ENCODE measurements at places on chromosomes 3 and 15.

GRCh38 chr15:81317642-81318017 is 6.3 kb downstream of the STARD5 start:
- DNase-seq: no peak

GRCh38 chr3:43399034-43399433 is 112.7 kb downstream of the SNRK start:
- no peak for DNase-seq

DNA sequence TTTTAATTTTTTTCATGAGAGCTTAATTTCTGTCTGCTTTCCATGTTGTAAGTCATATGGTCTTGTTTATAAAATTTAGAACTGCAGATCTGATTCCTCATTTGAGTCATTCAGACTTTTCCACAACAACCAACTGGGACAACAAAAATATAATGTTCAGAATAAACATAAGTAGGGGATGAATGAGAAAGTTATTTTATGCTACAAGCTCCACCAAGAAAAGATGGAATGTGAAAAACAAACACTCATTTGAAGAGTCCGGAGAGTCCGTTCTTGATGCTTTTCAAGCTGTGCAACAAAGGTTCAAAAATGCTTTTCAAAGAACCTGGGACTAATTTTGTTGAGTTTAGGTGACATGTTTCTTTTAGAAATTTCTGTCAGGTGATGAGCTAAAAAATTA is 9.2 kb downstream of the FRMD4B start:
- no peak for DNase-seq

- DNase-seq: no peak
Measured at GRCh38 chr3:125010393-125010792, 45.4 kb downstream of the HEG1 start.

GRCh38 chr3:42263354-42264346 is 2.3 kb downstream of the CCK start:
- no peak for DNase-seq

- DNase-seq: no peak
Measured at GRCh38 chr15:33114374-33114717, 80.2 kb downstream of the FMN1 start.

- no peak for DNase-seq
Measured at GRCh38 chr15:40511093-40511471, 40.3 kb downstream of the CHST14 start.

DNA sequence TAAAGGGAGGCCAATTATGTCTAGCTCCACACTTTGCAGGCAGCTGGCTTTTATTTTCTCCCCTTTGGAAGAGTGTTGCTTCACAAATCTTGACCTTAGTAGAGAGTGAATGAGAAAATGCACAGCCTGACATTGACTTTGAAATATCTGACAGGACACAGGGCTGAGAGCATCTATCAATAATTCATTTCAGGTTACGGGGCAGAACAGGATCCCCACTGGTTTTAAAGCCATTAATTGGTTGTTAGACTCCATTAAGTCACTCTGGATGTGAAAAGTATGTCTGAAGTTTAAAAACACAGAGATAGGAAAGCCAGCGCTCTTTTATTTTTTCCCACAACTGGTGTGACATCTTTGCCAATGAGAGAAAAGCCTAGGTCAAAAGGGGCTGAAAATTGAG is 251.9 kb upstream of the TMC3 start:
- DNase-seq: no peak

DNA sequence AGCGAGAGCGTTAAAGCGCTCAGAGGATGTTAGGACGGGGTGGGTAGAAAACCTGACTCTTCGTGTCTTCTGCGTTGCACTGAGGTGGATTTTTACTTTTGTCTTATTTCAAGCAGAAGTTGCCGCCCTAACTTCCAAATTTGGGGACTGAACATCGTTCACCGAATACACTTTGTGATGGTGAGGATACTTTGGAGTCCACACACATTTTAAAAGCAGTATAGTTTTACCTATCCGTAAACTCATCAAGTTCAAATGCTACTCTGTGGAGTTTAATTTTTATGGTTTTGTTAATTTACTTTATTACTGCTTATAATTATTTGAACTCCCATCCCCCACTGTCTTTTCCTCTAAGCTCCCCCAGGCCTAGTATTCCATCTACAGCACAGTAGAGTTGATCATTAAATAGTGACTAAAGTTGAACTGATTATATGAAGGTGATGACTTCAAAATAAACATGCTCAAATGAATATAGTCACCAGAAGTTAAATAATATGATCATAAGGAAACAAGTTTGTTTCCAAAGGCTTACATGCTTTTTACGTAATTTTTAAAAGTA is 617 bp upstream of the EOGT start:
- DNase-seq: no peak

- no peak for DNase-seq
Measured at GRCh38 chr3:148381051-148381450, 316.7 kb upstream of the AGTR1 start.

- no peak for DNase-seq
Measured at GRCh38 chr3:197465996-197466549, 89.7 kb downstream of the BDH1 start.

GRCh38 chr3:109922856-109923255 is 585.5 kb upstream of the DPPA4 start:
- no peak for DNase-seq

DNA sequence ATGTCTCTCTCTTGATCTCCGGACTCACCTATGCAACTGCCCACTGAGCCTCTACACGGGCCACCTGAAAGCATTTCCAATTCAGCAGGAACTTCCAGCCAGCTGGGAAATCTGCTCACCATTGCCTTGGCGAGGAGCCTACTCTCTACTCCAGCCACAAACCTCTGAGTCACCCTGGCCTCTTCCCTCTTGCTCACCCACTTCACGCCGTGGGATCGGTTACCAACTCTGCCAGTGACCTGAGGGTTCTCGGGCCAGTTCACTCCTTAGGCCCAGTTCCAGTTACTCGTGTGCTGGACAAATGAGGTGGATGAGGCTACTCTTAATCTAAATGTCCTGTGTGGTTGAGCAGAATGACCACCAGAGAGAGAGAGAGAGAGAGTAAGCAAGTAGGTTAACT is 70.1 kb downstream of the CEMIP start:
- no peak for DNase-seq

- no peak for DNase-seq
Measured at GRCh38 chr3:138560501-138560900, 33.6 kb downstream of the CEP70 start.

DNA sequence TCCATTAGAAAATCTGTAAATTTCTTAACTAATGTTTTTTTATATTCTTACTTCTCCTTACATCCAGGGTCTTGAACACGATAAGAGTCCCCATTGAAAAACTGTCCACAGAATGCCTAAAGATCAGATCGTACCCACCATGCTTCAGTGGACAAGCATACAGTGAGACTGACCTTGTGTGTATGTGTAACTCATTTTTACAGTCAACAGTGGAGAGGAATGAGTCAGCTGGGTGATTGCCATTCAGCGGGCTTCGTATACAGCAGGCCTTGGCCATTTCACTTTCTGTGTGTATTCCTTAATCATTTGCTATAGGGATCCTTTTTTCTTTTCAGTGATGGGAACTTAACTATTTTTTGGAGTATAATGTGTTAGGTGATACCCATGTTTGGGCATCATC is 10.6 kb downstream of the PARP14 start:
- DNase-seq: no peak

DNA sequence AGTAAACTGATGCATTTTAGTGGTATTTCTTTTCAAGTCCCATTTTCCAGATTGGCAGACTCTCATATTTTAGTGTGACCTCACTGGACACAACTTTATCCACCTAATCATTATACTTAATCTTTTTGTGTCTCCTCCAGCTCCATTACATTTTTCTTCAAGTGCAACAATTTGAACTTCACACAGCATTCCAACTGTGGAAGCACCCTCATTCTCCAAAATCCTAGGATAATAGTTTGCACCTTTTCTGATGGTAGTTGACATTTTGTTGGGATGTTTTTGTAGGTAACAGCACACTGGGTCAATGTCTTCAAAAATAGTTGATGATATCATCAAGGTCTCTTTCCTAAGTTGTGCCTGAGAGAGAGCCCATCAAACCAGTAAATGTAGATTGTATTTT is 123.1 kb downstream of the RYR3 start:
- no peak for DNase-seq

All from hematopoietic multipotent progenitor cell treated with erythropoietin and hydrocortisone succinate and interleukin-3 and kit ligand, for 17 days (in vitro differentiated cells).